ENCODE measurements at places on chromosomes 16 and 17.
A peak's percentile ranks its signal among the peaks of the same experiment; 100 is the strongest.

DNA sequence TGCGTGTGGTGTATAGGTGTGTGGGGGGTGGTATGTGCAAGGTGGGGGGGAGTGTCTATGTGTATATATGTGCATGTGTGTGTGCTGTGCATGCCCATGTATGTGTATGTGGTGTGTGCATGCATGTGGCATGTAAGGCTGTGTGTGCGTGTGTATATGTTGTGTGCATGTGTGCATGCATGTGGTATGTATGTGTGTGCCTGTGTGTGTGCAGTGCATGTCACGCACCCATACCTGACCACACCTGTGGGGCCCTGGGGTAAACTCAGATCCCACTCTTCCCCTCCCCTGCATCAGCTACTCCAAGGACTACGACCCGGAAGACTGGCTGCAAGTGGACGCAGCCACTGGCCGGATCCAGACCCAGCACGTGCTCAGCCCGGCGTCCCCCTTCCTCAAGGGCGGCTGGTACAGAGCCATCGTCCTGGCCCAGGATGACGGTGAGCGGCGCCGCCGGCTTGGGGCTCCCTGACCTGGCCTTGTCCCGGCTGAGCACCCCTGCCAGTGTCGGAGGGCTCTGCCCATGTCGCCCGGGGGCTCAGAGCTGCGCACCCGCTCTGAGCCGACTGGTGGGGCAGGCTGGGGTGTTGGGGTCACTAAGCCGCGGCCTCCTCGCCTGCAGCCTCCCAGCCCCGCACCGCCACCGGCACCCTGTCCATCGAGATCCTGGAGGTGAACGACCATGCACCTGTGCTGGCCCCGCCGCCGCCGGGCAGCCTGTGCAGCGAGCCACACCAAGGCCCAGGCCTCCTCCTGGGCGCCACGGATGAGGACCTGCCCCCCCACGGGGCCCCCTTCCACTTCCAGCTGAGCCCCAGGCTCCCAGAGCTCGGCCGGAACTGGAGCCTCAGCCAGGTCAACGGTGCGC is 9.1 kb downstream of the SLC22A31 start:
- no peak for DNase-seq

DNA sequence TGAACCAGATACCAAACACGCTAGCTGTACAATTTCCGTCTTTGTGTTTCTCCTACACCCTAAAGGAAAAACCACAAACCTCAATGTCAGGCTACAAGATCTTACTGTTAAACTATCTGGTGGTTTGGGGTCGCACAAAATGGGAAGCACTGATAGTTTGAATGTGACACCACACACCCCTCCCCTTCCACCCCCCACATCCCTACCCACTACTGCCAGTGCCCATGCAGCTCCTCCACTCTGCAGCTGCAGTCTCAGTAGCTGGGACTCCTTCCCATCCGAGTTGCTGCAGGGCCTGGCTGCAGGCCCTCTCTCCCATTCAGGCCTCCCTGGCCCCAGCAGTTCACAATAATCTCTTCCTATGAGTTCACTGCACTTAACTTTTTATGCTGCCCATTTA is 18.4 kb downstream of the TRAP1 start:
- no peak for DNase-seq

GRCh38 chr17:16371742-16372141 is 9.1 kb upstream of the UBB start:
- no peak for DNase-seq

DNA sequence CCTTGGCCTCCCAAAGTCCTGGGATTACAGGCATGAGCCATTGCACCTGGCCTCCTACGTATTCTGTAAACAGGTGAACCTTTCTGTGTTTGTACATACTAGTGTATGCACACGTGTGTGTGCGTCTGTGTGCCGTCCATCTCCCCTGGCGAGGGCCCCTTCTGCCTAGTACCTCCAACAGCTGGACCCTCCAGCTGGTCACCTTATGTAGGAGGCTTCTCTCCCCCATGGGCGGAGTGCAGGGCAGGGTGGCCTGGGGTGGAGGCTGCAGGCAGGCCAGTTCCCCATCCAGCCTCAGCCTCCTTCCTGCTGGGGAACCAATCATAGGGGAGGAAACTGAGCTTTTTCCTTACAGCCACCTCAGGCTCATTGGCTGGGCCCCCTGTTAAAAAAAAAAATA is 24.4 kb upstream of the DOC2B start:
- no peak for DNase-seq

GRCh38 chr17:67374329-67375053 is 2.6 kb upstream of the PITPNC1 start:
- DNase-seq = peak; percentile 83

DNA sequence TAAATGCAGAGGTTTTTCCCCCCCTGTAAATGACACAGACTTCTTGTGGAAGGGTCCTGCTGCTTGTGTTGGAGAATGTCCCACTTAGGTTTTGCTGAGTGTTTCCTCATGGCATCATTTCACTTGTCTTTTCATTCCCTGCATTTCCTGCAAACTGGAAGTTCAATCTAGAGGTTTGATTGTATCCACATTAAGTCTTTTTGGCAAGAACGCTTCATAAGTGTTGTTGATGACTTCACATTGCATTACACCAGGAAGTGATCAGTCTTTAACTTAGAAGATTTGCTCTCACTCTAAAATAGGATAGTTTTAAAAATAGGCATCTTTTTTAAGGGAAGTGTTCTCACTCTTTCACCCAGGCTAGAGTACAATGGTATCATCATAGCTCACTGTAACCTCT is 67.2 kb downstream of the RPTOR start:
- no peak for DNase-seq

Measured in stimulated activated CD8-positive, alpha-beta memory T cell treated with anti-CD3 and anti-CD28 coated beads, Interleukin-2, amount 100 ng/mL, for 48 hours (primary cell).